ENCODE measurements at places on chromosomes 12 and 14.
A peak's percentile ranks its signal among the peaks of the same experiment; 100 is the strongest.

- no peak for DNase-seq
Observed at GRCh38 chr12:105419606-105420005, 89.1 kb downstream of the C12orf75 start.

- DNase-seq: no peak
Observed at GRCh38 chr12:57539134-57539768, 7.7 kb downstream of the DCTN2 start.

DNA sequence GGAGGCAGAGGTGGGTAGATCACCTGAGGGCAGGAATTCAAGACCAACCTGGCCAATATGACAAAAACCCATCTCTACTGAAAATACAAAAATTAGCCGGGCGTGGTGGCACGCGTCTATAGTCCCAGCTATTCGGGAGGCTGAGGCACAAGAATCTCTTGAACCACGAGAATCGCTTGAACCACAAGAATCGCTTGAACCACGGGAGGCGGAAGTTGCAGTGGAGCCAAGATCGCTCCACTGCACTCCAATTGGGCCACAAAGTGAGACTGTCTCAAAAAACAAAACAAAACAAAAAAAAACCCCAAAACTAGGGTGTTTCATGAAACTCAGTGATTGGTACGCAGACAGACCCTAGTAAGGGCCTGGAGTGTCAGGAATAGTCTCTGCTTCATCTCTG, 6.4 kb upstream of the ARF6 start:
- no peak for DNase-seq

- DNase-seq: peak; percentile 24
Observed at GRCh38 chr12:121537814-121538698, 42.8 kb downstream of the KDM2B start.

DNA sequence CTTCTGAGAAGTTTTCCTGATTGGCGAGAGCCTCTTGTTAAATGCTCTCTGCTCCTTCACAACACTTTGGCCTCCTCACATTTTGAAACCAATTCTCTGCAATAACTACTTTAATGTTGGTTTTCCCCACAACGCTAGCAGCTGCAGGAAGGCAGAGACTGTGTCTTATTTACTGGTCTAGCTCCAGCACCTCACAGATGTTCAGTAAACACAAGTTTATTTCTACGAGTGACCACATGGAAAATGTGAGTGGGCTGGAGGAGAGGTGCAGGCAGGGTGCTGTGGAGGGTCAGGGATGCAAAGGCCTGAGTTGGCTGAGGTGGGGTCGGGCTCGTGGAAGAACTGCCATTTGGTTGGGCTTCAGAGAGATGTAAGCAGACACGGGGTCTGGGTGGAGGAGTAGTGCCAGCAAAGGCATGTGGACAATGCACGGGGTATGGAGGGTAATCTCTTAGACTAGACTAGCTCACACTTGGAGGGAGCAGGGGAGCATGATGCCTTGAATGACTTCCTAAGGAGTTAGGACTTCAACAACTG, 117.4 kb upstream of the RTL1 start:
- DNase-seq: no peak

All from endothelial cell (in vitro differentiated cells).